ENCODE measurements at places on chromosomes 3 and 15. TPM values are rescaled to one million over a fixed set of nuclear protein-coding genes. Genes with fewer than 3 reads are reported as not detected.
A peak's percentile ranks its signal among the peaks of the same experiment; 100 is the strongest.

- DNase-seq = no peak
These were observed 356.2 kb downstream of the SV2B start for GRCh38 chr15:91456251-91456718.

Gene C2CD4A
- 0.23 TPM for polyA plus RNA-seq

DNA sequence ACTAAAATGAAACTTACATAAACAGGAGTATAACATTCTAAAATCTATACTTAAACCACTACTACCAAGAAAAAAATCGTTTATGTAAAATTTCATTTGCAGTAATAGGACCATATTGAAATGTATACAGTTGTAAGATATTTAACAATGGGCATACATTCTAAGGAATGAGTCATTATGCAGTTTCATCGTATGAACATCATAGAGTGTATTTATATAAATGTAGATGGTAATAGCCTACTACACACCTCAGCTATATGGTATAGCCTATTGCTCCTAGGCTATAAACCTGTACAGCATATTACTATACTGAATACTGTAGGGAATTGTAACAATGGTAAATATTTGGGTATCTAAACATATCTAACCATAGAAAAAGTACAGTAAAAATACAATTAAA is 79.5 kb downstream of the DPH6 start:
- DNase-seq = no peak

GRCh38 chr3:28139967-28140634 is 101.3 kb upstream of the CMC1 start:
- DNase-seq = no peak

DNA sequence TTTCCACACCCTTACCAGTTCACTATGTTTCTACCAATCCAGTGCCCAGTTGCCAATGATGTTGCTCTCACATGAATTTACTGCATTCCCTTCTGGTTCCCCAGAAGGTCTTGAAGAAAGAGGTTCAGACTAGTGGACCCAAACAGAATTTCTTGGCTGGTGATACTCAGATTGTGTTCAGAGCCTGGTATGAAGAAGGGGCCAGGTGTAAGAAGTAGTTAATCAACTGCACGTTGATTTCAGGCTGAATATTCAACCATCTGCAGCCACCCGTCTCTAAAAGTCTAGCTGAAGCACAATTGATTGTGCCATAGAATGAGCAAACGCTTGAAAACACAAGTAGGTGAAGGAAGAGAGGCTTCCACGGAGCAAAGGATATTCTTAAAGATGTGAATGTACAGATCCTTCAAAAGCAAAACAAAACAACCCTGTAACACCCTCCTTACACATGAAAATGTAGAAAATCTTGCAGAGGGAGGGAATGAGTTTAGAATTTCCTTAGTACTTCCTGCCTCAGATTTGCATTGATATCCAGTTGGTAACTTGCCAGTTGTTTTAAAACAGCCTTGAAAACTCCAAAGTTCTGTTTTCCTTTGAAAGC is 4.7 kb downstream of the RBMS3 start:
- DNase-seq = no peak

Gene KNL1
- polyA plus RNA-seq = 5.9 TPM

Gene APOD
- polyA plus RNA-seq = 63.7 TPM

Gene REC114
- not detected for polyA plus RNA-seq

DNA sequence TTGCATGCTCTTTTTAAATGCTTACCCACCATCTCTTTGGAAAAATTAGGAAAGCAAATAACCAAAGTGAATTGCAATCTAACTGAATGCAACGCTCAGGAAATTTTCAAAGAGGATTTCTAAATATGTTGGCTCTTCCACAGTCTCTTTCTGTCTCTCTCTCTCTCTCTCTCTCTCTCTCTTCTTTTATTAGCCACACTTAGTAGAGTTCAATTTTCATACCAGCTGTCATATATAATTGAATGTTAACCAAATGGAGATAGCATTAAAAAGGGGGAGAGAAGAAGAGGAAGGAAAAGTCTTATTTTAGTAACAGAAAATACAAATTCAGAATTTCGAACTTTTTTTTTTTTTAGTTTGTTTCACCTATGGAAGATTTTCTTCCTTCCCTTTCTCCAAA is 235.9 kb upstream of the GBE1 start:
- no peak for DNase-seq

Gene MYEF2
- 3.2 TPM for polyA plus RNA-seq

Gene LMAN1L
- 0.64 TPM for polyA plus RNA-seq

Gene ATP13A5
- 0.16 TPM for polyA plus RNA-seq

DNA sequence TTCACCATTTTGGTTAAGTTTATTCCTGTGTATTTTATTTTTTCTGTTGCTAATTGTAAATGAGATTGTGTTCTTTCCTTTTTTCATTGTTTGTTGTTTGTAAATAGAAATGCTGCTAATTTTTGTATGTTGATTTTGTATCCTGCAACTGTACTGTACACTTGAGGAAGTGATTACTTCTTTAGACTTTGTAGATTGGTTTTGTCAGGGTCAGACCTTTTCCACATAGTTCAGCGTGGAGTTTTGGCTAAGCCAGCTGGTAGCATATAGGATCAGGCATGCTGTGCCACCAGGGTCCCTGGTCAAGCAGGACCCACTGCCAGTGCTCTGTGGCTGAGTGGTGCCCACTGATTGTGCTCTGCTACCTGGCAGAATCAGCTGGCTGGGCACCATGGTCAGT is 80.1 kb downstream of the CD200 start:
- DNase-seq = no peak

Gene RHOV
- 5.2 TPM for polyA plus RNA-seq

- no peak for DNase-seq
These were observed 75.9 kb downstream of the SST start for GRCh38 chr3:187594272-187594671.

DNA sequence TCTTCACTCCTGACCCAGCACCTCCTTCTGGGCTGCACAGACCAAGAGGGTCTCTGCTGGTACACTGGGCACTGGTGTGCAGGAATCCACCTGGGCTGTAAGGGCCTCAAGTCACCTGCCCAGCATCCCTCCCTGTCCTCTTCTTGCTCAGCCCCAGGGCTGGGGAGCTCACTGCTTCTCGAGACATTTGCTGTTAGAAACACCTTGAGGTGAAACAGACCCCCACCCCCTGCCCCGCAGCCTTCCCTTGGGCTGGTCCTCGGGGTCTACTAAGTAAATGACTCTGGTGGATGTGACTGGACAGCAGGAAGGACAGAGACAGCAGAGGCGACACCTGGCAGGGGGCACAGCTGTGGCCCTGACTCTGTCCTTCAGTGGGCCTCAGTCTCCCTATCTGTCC is 29.1 kb downstream of the LOXL1 start:
- DNase-seq = peak; percentile 48

Gene CCR3
- 0.69 TPM for polyA plus RNA-seq

GRCh38 chr15:49830391-49830790 is 209.5 kb downstream of the DTWD1 start:
- no peak for DNase-seq

GRCh38 chr3:52339612-52340011 is 23.5 kb downstream of the DNAH1 start:
- no peak for DNase-seq

- DNase-seq = peak; percentile 96
These were observed at the start of gene HSPBAP1 for GRCh38 chr3:122793568-122794416. Gene HSPBAP1, minus strand, starts transcription at chr3:122793831. Its CDS starts 151 bp downstream, at chr3:122793680.

Gene ARGFX
- polyA plus RNA-seq = not detected

Gene PLA2G4E
- polyA plus RNA-seq = not detected

Gene COPS2
- polyA plus RNA-seq = 48.8 TPM

GRCh38 chr3:78026318-78026828 is 986.5 kb downstream of the ROBO2 start:
- no peak for DNase-seq

- DNase-seq = no peak
These were observed 1296.3 kb upstream of the CADM2 start for GRCh38 chr3:83662381-83662960.

DNA sequence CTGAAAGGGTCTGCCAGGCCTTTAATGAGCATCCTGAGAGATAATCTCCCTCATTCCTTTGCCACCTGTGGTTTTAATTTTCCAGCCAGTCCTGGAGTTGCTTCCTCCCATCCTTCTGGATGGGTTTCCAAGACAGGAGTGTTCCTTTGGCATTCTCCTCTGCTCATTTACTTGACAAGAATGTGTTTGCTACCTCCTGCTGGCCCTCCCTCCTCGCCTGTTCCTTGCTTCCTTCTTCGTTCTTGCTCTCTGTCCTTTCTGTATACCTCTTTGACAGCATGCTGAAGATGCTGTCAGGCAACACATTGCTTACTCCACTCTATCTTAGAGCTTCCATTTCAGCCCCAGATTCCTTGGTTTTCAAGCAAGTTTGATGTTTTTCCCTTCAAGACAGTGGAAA is 46.0 kb downstream of the ERC2 start:
- DNase-seq = no peak

GRCh38 chr15:83327041-83327440 is 42.6 kb upstream of the BNC1 start:
- DNase-seq = no peak

Gene MKRN3
- not detected for polyA plus RNA-seq

- no peak for DNase-seq
These were observed 186.9 kb upstream of the TLE3 start for GRCh38 chr15:70284438-70285214.

GRCh38 chr15:101307048-101307896 is 12.2 kb upstream of the SNRPA1 start:
- DNase-seq = peak; percentile 46

GRCh38 chr3:18655827-18656226 is 230.7 kb upstream of the SATB1 start:
- no peak for DNase-seq

GRCh38 chr15:39215015-39215414 is 365.9 kb upstream of the THBS1 start:
- no peak for DNase-seq

Data from sigmoid colon (tissue), 7 donors.